ENCODE measurements at places on chromosomes 11 and 22.
A peak's percentile ranks its signal among the peaks of the same experiment; 100 is the strongest.

DNA sequence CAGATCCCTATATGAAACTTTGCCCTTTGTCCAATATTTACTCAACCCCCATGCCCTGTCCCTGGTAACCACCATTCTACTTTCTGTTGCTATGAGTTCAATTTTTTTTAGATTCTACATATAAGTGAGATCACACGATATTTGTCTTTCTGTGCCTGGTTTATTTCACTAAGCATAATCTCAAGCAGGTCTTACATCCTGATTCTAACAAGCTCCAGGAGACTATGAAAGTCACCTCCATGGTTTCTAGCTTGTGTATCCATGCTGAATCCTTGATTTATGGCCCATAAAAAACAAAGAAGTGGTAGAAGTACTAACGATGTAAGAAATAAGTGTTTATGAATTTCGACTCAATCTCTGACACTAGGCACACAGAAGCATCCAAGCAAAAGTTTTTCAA is 68.0 kb downstream of the OR5AK2 start:
- no peak for DNase-seq

- DNase-seq: no peak
Measured at GRCh38 chr11:6269994-6270393, 10.4 kb downstream of the CCKBR start.

- DNase-seq: peak; percentile 44
Measured at GRCh38 chr11:123218451-123218850, 23.4 kb upstream of the CLMP start.

DNA sequence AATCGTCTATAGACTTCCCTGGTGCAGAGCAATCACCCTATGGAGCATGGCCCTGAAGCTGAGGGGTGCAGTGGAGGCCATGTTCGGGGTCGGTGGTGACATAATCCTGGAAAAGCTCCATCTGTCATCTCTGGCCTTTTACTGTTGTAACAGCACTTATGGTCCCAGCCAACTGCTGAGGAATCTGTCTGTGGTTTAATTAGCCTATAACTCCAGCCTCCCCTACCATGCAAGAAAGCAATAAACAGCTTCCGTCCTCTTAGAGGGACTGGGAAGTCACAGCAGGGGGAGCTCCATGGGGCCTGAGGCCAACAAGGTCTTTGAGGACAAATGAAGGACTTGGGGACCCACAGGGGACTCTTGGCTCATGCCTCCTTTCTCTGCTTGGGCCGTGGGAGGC is 159.1 kb upstream of the NECTIN1 start:
- no peak for DNase-seq

DNA sequence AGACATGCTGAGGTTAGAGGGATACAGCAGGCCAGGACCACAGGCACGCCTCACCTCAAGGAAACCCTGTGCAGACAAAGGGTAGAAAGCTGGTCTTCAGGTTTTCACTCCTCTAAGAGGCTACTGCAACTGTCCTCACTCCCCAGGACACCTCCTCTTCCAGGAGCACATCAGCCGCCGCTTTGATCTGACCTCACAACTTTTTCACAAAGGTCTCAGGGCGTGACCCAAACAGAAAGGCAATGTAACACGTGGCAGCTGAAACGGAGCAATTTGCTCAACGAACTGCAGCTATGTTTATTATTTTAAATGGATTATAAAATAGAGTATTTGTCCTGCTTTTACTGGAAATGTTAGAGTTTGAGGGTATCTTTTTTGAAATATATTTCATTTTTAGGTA is 46.1 kb downstream of the LARGE1 start:
- no peak for DNase-seq
